ENCODE measurements at places on chromosomes 6 and 20.
A peak's percentile ranks its signal among the peaks of the same experiment; 100 is the strongest.

DNA sequence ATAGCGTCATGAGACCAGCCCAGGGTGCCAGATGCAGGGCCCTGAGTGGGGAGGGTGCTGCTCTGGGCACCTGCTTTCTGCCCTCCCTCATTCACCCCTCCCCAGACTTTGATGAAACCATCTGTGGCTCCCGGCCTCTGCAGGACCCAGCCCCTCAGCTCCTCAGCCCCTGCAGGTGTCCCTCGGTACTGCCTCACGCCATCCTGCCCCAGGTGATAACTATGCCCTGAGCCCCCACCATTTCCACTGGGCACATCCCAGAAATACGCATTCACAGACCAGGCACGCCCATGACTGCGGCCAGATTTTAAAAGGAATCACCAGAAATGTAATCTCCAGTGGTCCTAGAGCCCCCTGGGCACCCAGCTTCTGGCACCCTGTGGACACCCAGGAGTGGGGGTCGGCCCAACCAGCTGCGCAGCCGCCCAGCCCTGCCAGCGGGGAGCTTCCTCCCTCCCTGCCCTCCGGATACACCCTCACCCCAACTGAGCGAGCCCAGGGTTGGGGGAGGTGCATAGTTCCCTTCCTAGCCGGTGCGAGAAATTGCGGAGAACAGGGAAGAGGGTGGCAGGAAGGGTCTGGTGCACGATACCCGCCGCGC lies 615 bp upstream of the NTSR1 start:
- peak; percentile 60 for DNase-seq

GRCh38 chr6:126266664-126267063 lies 73.3 kb upstream of the CENPW start:
- DNase-seq, result no peak

GRCh38 chr6:147752689-147753403 lies 244.4 kb downstream of the SAMD5 start:
- no peak for DNase-seq

- no peak for DNase-seq
Observed at GRCh38 chr6:4671587-4672115, 104.6 kb upstream of the CDYL start.

DNA sequence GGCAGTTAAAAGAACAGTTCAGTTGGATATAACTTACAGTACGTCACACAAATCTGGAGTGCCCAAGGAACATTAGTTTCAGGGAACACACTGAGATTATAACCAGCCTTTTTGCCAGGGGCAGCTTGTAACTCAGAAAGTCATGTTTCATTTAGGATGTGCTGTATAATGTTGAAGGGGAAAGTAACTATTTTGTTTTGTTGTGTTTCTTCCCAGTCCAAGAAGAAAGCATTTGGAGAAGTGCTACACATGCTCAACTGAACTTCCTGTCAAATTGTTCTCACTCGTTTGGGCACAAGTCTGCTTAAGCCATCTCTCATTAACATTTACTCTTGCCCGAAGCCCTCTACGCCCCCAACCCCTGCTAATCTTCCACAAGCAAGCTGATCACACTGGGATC lies 157.9 kb downstream of the BTBD9 start:
- DNase-seq, result no peak

- no peak for DNase-seq
Observed at GRCh38 chr6:158085261-158086053, 82.6 kb downstream of the SERAC1 start.

- DNase-seq, result no peak
Observed at GRCh38 chr6:83098589-83098988, 31.1 kb downstream of the DOP1A start.

DNA sequence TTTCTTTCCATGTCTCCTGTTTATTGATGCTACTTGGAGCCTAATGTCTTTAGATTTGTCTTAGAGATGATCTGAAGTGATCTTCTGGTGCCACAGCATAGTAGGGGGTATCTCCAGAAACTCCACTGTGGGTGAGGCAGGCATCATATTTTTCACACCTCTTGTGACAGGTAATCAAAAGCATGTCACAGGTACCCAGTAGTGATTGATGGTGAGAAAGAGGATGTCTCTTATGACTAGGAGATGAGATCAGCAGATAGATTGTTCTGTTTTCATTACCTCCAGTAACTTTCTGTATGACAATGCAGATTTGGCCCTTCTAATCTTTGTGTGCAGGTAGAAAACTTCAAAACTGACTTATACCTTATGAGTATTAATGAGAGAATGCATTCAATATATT lies 13.5 kb downstream of the NCOA7 start:
- no peak for DNase-seq

- no peak for DNase-seq
Observed at GRCh38 chr6:4916954-4917561, 86.8 kb downstream of the RPP40 start.

DNA sequence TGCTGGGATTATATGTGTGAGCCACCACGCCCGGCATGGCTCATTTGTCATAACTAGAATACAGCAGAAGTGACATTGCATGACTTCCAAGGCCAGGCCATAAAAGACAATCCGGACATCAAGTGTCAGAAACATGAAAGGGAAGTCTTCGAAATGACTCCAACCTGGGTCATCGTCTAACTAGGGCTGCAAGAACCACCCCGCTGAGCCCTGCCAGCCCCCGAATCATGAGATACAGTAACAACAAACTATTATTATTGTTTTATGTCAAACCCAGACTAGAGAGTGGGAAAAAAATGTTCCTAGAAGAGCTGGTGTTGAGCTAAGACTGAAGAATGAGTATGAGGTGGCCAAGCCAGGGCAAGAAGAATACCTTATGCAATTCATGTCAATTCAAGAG lies 59.6 kb downstream of the ZNF217 start:
- no peak for DNase-seq

DNA sequence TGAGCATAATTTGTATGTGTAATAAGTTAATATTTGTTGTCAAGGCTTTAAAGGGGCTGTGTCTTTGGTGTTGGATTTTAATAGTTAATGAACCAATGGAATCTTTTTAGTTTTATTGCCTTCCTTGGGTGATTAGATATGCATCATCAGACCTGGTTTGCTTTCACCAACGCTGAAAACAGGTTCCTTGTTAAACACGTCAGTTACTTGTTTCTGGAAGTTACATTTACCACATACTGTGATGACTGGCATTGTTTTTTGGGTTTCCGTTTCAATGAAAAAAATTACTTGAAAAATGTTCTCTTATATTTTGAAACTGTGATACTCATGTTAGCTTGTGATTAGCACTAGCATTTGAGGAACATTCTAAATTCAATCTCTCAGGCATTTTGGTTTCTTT lies 58.6 kb upstream of the RNF144B start:
- DNase-seq, result no peak

GRCh38 chr6:12158686-12159415 lies 131.3 kb upstream of the EDN1 start:
- no peak for DNase-seq

GRCh38 chr6:170034294-170034693 lies 256.6 kb downstream of the DLL1 start:
- no peak for DNase-seq

GRCh38 chr6:77172578-77172977 lies 290.7 kb downstream of the HTR1B start:
- no peak for DNase-seq

DNA sequence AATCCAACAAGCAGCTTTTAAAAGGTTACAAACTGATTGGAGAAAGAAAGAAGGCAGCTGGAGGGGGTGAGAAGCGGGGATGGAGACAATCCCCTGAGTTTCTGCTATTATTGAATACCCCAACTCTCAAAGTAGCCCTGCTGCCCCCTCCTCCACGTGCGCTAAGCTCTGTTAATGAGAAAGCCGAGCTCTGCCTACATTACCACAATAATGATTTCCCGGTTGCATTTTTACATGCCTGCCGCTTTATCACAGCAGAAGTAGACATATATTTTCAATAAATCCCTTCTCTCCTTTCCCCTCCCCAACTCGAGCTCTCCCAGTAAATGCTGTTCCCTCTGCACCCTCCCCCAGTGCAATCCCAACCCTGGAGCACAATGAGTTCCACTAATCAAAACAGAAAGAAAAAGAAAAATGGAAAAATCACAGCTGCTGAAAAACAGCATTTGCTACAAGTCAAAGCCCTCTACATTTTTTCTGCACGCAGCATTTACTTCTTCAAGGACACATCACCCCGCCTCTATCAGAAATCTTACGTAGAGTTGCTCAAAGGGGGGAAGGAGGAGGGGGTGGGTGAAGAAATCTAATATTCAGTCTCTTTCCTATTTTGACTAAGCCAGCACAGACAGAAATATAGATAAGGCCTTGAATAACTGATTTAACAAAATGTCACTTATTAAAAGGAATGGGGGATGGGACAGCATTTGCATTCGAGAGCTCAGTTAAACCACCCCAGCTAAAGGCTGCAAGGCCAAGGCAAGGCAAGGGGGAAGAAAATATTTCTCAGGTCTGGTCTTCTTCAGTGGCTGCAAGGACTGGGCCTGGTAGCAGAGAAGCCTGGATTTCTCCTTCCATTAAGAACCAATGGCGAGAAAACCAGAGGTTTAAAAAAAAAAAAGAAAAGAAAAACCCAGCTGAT lies 10.7 kb downstream of the TRERF1 start:
- DNase-seq, result no peak

DNA sequence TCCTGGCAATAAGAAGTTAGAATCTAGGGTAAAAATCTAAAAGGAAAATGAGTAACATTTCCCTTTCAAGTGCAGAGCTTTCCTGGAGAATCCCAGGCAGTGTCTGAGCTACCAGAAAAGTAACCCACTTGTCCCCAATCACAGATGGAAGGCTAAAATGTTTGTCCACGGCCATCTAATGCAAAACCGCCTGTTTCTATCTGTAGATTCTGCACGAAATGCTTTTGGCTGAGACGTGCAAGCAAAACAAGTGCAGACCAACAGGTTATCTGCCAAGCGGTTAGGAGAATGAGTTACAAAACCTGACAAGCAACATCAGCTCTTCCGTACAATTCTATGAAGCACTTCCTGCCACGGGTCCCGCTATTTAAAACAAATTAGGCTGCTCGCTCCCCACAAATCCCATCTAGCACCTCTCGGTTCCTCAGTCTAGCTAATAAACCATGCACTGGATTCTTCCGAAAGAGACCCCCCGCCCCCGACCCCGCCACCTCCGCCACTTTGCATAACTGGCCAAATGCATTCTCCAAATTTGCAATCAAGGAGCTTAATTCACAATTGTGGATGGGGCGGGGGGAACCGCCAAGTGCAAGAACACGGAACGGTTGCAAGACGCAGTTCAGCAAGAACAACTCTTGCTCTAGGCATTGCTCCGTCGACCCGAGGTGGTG lies 1.4 kb downstream of the ELOVL5 start:
- no peak for DNase-seq

- DNase-seq, result no peak
Observed at GRCh38 chr6:31473780-31474761, 23.9 kb upstream of the MICB start.

DNA sequence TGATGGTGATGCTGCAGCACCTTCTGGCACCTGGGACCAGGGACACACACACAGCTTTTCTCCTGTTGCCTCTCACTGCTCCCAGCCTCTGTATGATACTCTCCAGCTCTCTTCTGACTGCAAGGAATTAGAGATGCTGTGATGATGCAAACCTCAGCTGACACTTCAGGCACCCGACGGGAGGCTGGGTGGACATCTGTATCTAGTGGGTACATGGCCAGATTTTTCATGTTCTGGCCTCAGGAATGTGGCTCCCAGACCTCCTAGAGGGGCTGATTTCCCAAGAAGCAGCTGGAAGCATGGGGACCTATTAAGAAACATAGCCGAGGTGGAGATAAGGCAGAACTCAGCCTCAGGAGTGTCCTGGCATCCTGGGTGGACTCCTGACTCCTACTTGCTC lies 6.8 kb upstream of the EPB41L1 start:
- DNase-seq, result no peak

DNA sequence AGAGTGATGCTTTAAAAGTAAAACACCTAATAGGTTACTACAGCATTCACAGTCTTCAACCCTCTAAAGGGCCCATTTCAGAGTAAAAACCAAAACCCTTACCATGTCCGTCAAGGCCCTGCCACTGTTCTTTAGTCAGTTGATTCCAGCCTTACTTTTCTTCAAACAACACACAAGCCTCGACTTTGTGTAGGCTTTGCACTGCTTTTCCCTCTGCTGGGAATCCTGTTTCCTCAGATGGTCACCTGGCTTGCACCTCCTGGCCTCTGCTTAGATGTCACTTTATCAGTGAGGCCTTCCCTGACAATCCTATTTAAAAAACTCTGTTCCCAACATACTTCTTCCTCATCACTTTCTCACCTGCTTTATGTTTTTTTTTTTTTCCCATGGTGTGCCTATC lies 77.1 kb upstream of the FLRT3 start:
- DNase-seq, result no peak

DNA sequence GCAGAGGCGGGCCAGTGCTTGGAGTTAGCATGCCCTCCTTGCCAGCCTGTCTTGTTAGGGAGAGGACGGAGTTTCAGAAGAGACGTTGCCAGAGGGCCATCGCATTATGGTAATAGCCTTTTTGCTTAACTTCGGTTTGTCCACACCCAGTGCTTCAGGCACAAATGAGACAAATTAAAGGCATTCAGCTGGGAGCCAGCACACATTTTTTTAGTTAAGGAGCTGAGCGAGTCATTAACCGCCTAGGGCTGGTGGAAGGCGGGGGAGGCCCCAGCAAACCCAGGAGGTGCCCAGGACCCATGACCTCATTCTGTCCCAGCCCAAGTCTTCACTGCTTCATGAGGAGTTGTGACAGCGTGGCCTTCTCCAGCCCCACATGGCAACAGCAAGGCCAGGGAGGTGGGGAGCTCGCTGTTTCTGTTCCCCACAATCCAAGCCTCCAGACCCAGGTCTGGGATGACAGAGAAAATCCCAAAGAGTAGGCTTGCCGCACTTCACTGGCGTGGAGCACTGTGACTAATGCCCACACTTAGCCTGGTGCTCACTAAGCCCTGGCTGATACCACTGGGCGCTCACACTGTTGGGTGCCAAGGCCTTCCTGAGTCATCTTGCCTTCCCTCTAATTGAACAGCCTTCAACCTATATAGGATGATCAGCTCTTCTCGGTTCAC lies 237.1 kb downstream of the ANKRD60 start:
- DNase-seq, result no peak

DNA sequence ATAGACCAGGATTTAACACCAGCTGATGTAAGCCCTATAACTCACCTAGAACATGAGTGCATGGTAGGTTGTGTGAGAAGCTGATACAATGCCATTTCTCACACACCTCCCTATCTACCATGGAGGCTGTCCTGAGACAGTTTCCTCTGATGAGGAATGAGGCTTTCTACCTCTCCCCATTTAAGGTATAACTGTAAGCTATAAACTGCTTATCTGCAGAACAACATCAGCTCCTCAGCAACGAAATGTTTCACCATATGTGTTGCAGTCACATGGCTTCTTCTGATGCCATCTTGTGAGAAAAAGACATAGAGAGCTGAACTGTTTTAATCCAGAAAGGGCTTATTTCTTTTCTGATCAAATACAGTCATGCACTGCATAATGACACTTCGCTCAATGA lies 20.7 kb downstream of the ZKSCAN3 start:
- no peak for DNase-seq

- no peak for DNase-seq
Observed at GRCh38 chr6:132648828-132649227, 10.2 kb downstream of the TAAR1 start.

DNA sequence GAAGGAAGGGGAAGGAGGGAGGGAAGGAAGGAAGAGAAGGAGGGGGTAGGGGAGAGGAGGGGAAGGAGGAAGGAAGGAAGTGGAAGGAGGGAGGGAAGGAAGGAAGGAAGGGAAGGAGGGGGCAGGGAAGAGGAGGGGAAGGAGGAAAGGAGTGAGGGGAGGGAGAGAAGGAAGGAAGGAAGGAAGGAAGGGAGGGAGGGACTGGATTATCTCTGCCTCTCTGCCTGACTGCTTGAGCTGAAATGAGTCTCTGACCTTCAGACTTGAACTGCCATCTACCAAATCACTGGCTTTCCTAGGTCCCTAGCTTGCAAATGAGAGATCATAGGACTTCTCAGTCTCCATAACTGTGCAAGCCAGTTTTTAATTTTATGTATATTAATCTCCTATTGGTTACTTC lies 436.8 kb downstream of the PREX1 start:
- no peak for DNase-seq

Measured in HEK293T (cell line).